ENCODE measurements at places on chromosomes 7 and 10. TPM values are rescaled to one million over a fixed set of nuclear protein-coding genes. Genes with fewer than 3 reads are reported as not detected.

GRCh38 chr10:61140765-61141392 lies 196.9 kb upstream of the RHOBTB1 start:
- peak; percentile 86 for DNase-seq

DNA sequence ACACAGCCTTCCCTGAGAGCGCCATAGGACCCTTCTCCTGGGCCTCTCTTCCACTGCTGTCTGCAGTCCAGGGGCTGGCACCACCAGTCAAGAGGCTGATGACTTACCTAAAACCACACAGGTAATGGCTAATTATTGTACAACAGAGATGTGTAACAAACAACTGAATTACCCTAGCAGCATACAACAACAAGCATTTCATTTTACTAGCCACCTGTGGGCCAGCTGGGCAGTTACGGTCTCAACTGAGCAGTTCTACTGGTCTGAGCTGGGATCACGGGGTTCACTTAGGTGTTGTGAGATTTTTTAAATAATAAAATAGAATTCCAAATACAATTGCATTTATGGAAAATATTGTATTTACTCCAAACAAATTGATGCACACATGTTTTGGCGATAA lies 431.9 kb downstream of the TNS3 start:
- no peak for DNase-seq

GRCh38 chr10:28980264-28980663 lies 302.9 kb downstream of the BAMBI start:
- no peak for DNase-seq

DNA sequence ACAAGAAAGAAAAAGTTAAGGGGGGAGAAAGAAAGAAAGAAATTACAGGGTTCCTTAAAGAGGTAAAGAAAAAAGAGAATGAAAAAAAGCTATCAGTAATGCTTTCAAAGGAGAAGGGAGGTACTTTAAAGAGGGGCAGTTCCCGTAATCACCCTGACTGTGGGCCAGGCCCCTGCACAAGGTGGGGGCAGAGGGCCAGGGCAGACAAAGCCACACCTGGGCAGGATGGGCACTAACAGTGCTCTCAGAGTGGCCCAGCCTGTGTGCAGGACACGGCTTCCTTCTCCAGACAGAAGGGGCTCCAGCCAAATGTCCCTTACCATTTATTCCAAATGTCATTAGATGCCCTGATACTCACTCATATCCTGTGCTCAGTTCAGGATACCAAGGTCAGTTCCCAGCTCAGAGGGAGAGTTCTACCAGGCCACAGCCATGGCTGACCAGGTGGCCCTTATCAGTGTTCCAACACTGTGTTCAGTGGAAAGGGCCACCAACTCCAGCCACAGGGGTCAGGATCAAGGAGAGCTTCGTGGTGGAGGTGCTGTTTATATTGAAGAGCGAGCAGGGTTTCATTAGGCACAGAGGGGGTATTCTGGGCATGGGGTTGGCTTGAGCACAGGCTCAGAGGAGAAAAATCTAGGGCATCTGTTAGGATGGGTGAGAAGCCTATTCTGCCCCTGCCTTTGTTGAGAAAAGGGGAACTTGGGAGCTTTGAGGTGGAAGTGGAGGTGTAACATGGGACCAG lies 29.9 kb downstream of the DPCD start:
- DNase-seq: no peak

- peak; percentile 37 for DNase-seq
Observed at GRCh38 chr7:16921644-16922257, 40.0 kb upstream of the AGR3 start.

Gene TMEM213
- total RNA-seq: not detected

Gene STEAP1B
- total RNA-seq: 10.3 TPM

DNA sequence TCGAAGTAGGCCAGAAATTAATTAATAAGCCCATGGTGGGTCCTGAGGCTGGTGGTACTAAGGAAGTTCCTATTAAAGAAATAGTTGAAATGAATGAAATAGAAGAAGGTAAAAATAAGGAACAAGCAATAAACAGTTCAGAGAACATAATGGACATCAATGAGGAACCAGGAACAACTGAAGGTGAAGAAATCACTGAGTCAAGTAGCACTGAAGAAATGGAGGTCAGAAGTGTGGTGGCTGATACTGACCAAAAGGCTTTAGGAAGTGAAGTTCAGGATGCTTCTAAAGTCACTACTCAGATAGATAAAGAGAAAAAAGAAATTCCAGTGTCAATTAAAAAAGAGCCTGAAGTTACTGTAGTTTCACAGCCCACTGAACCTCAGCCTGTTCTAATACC lies 36.0 kb downstream of the SLK start:
- DNase-seq: no peak

GRCh38 chr7:88090671-88091070 lies 129.2 kb downstream of the SRI start:
- no peak for DNase-seq

Gene VSTM2A
- not detected for total RNA-seq

DNA sequence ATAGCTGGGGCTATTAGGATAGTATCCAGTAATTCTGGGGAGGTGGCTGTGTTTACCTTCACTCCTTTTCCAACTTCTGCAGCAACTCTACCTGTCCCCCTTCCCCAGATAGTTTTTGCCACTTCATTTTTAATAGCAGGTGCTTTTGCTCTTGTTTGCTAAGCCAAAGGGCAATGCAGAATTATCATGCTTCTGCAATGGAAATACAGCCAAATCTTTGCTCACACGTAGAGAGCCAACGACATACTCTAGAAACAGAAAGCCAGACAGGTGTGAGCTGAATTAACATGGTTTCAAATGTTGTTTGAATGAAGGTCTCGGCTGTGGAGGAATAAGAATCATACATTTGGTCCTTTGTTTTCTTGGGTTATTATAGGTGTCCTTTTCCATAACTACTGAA lies 14.4 kb downstream of the PLEKHS1 start:
- no peak for DNase-seq

- peak; percentile 72 for DNase-seq
Observed at GRCh38 chr7:16492513-16493062, 27.1 kb upstream of the SOSTDC1 start.

DNA sequence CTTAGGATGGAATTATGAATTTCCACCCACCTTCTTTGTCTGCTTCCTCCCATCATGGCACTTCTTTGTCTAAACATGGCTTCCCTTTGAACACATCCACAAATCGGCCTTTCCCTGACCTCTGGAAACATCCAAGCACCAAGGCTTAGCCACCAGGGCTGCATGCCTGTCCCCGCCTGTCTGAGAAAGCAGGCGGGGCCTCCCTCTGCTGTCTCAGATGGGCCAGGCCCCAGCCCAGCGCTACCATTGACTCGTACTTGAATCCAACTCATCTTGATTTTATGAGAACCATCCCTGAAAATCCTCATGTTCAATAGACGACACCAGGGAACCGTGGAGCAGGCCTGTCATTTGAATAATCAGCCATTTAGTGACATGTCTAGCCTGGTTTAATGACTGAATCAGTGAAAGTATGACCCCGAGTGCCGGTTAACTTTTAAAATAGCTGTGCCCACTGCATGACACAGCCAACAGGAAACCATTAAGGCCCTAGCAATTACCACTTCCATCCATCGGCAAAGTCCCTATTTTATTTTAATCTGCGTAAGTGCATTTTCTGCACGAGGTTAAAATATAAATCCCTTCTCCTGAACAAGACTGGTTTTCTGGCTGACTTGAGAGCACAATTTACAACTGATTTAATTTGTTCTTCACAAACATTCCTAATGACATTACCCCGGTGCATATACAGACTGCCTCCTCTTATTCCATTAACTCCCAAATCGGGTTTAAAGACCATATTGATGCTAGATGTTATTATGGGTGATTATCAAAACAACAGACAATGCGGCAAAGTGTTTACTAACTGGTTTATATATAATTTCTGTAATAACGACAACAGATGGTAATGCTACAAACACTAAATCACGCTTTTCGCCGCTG lies 194.7 kb downstream of the BUB3 start:
- DNase-seq: no peak

Gene CHN2
- total RNA-seq: 0.33 TPM

Gene BICC1
- total RNA-seq: 64.7 TPM

GRCh38 chr7:121046009-121046408 lies 57.5 kb downstream of the CPED1 start:
- DNase-seq: no peak

Gene ITIH5
- total RNA-seq: 49.3 TPM

DNA sequence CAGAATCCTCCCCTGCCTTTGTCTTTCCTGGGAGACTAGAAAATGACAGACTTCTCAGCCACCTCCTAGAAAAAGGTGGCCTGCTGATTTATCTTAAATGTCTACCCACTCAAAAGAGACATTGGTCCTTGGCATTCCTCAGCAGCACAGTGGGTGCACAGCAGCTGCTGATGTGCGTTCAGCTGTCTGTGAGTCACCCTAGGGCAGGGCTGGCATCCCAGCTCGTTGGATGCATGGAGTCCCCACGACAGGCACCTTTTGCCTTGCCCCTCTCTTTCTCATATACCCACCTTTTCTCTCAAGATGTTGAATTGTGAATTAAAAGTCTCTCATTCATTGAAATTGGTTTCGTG lies 113.0 kb downstream of the DOCK1 start:
- no peak for DNase-seq

Gene NEUROD6
- not detected for total RNA-seq

GRCh38 chr10:88545359-88545758 lies 37.8 kb downstream of the RNLS start:
- DNase-seq: no peak

DNA sequence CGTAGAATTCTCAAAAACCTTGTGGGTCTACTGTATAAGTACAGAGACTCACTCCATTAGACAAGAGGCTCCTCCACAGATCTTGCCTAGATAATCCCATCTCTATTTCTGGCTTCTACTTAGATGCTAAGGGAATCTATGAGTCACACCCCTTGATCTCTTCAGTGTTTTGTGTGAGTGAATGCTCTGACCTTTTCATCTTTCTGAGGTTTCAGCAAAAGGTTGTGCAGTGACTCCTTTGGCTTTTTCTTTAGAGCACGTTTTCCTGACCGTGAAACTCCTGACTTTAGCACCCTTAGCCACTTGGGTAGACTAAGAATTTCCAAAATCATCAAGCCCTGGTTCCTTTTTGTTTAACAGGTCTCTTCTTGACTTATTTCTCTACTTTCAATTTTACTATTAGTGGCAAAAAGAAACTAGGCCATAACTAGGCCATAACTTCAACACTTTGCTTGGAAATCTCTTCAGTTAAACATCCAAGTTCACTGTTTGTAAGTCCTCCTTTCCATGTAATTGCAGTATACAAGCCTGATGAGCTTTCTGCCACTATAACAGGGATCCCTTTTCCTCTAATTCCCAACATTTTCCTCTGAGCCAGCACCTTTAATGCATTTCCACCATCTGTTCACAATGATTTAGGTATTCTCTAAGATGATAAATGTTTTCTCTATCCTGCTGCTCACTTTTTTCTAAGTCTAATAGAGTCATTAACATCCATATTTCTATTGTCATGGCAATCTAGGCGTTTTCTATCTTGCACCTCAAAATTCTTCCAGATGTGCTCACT lies 19.4 kb downstream of the COPG2 start:
- peak; percentile 34 for DNase-seq

- no peak for DNase-seq
Observed at GRCh38 chr7:43625453-43625852, 42.5 kb downstream of the STK17A start.

Data from fibroblast of lung (primary cell).